ENCODE measurements at places on chromosomes 1 and 21.

- DNase-seq: no peak
These were observed 249.3 kb downstream of the ZNF648 start for GRCh38 chr1:181812208-181812607.

DNA sequence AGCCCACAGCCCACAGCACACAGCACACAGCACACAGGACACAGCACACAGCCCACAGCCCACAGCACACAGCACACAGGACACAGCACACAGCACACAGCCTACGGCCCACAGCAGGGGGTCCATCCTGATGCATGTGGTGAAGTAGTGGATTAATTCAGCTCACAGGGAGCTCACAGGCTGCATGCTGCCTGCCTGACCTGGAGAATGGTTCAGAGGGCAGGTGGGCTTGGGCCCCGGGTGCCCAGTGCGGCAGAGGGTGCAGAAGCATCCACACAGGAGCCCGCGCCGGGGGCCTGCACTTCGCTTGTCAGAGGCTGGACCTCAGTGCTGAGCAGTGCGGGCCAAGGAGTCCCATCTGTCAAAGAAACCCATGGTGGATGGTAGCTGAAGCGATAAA lies 21.1 kb upstream of the AJAP1 start:
- DNase-seq: no peak

DNA sequence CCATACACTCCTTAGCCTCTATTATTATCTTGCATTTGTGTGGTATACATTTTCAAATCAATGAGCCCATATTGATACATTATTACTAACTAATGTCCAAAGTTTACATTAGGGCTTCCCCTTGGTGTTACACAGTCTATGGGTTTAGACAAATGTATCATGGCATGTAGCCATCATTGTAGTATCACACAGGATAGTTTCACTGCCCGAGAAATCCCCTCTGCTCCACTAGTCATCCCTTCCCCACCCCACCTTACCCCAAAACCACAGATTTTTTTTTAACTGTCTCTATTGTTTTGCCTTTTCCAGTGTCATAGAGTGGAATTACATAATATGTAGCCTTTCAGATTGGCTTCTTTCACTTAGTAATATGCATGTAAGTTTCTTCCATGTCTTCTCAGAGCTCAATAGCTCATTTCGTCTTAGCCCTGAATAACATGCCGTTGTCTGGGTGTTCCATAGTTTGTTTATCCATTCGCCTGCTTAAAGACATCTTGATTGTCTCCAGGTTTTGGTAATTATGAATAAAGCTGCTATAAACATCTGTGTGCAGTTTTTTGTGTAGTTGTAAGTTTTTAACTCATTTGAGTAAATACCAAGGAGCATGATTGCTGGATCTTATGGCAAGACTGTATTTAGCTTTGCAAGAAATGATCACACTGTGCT lies 86.4 kb upstream of the LYST start:
- DNase-seq: no peak

GRCh38 chr1:184757406-184757805 lies 2.7 kb upstream of the EDEM3 start:
- DNase-seq: no peak

GRCh38 chr1:226939438-226940028 lies 561 bp upstream of the COQ8A start:
- DNase-seq: no peak

- peak; percentile 97 for DNase-seq
These were observed 958 bp upstream of the CKS1B start for GRCh38 chr1:154973344-154974101.

DNA sequence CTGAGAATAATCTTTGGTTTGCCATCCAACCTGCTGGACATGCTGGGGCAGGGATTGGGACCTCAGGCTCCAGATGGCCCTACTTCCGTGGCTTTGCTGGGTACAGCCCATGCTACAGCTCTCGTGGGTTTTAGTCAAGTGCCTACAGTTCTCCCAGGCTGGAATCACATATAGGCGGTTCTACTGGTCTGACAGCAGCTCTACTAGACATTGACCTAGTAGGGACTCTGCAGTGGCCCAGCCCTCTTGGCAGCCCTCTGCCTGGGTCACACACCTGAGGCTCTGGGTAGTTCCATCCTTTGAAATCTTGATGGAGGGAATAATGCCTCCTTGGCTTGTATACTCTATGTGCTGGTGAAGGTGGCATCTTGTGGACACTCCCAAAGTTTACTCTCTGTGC lies 72.2 kb downstream of the PGM1 start:
- DNase-seq: no peak

GRCh38 chr1:169692756-169693460 lies 18.5 kb downstream of the SELL start:
- no peak for DNase-seq

DNA sequence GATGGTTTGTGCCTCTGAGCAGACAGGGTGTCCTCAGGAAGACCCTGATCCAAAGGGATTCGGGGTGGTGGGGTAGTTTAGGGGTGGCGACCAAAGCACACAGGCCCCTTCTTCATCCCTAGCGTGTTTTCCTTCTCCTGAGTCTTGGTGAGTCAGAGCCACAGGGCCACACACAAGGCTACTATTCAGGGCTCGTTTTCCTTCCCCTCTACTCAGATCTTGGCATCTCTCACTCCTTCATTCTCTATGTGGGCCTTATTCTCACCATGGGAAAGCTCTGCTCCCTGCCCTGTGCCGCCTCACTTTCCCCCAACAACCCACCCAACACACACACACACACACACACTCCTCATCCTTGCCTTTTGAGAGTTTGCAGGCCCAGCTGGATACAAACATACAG lies 43.6 kb upstream of the WNT2B start:
- DNase-seq: peak; percentile 48

GRCh38 chr1:91527781-91528180 lies 27.1 kb downstream of the CDC7 start:
- peak; percentile 60 for DNase-seq

- DNase-seq: peak; percentile 8
These were observed 23.4 kb upstream of the RPTN start for GRCh38 chr1:152182431-152182830.

- peak; percentile 87 for DNase-seq
These were observed 11.8 kb upstream of the RAB3B start for GRCh38 chr1:52002038-52002917.

DNA sequence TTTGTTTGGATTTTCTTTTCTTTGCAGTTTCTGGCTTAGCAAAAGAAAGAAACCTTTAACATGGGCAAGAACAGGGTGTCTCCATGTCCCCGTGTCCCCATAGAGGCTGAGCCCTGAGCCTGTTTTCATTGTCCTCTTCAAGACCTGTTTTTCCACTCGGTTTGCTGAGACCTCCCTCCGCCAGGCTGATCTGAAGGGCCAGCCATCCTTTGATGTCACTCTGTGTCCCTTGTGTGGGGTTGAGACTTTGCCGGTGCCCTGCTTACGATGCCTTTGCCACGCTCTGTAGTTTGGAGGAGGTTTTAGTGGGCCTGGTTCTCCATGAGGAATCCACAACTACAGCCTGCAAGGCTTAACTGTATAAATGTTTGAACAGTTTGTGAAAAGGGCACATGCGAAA lies 23.8 kb downstream of the IFNGR2 start:
- DNase-seq: no peak

DNA sequence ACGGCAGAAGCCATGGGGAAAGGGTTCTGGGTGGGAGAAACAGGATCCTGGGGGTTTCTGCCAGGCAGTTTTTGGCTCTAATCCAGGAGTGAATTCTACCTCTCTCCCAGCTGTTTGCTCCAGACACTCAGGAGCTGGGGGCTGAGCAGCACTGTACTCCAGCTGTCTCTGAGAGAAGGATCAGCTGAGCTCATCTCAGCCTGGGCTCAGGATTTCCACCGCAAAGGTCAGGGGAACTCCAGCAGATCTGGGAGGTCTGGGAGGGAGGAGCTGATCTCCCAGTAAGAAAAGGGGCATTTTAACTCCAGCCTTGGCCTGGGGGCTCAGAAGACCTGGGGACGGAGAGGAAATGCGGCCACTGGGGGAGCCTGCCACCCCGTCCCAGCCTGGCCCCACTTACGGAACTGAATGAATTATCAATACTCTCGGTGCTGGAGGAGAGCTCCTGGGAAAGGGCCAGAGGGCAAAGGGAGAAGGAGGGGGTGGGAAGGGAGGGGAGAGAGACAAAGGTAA lies 17.3 kb downstream of the PI4KB start:
- DNase-seq: peak; percentile 49

- no peak for DNase-seq
These were observed 15.1 kb downstream of the ZBTB8A start for GRCh38 chr1:32554288-32554687.

DNA sequence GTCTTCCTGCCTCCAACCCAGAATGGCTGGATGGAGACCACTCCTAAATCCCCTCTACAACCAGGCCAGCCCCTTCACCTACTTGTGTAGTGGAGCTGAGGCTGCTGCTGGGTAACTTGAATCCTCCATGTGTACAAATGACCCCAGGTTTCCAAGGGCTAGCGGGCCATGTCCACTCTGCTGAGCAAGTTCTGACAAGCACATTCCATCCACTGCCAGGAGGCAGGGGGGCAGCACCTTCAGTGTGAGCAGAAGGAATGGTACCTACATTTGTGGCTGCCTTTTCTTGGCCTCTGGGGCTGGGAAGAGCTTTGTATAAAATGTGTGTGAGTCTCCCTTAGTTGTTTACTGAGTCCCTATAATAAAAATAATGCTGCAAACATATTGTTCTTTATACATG lies 14.5 kb downstream of the KIAA0040 start:
- DNase-seq: no peak

DNA sequence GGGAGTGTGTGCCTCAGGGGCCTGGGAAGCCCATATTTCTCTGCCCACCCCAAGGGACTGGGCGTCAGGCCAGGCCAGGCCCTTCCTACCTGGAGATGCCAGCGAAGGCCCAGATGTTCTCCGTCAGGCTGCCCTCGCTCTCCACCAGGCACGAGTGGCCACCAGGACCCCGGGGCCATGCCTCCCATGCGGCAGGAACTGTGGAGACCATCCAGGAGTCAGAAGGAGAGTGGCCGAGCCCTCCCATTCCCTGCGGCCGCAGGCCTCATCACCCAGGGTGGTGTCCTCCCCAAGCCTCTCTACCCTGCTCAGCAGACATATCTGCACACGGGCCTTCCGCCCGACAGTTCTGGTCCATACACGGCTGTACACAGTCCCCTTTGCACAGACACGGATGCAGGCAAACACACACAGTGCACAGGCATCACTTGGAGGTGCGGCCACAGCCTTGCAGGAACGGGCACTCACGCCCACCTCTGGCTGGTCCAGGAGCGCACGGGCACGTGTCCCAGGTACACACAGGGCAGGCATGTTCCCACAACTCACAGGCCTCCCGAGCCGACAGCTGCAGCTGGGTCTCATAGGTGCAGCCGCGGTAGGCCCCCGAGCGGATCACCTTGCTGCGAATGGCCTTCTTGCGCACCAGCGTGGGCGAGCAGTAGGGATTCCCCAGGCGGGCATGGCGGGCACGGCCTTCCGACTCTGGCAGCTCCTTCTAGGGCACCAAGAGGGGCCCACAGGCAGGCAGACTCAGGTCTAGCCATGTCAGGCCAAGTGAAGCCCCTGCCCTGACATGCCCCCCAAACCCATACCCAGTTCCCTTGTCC lies 5.9 kb upstream of the KIF17 start:
- no peak for DNase-seq

DNA sequence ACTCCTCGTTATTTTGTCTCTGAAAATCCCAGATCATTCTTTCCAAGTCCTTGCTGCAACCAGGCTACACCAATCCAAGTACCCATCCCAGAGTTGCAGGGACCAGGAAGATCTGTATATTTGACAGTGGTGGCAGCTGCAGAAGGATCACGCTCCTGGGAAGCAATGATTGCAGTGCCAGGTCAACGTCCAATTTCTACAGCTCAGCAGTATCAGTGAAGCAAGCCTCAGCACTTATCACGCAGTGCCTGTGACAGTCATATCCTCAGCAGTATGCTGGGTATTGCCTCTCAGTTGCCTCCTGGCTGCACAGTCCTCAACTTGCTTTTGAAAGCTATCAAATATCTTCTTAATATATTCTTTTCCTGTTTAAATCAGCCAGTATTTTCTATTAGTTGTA lies 66.7 kb downstream of the BARHL2 start:
- no peak for DNase-seq

GRCh38 chr1:185627171-185627570 lies 107.0 kb upstream of the HMCN1 start:
- no peak for DNase-seq

GRCh38 chr1:245986404-245987218 lies 520.5 kb downstream of the SMYD3 start:
- peak; percentile 92 for DNase-seq

- no peak for DNase-seq
These were observed 69.9 kb upstream of the TRAPPC10 start for GRCh38 chr21:43942201-43942600.

- peak; percentile 10 for DNase-seq
These were observed 27.5 kb downstream of the CTH start for GRCh38 chr1:70438529-70438928.

Data from fibroblast of skin of abdomen (primary cell).